Aorta (tissue), 5 donors: ENCODE measurements at places on chromosomes 16 and 17. TPM values are rescaled to one million over a fixed set of nuclear protein-coding genes. Genes with fewer than 3 reads are reported as not detected.

GRCh38 chr16:65621640-65622039 lies 499.8 kb upstream of the CDH11 start:
- no peaks in the 10 kb centered on the region for H3K4me1 ChIP-seq
- no peak overlapping the region for H3K4me3 ChIP-seq
- no peaks in the 10 kb centered on the region for H3K36me3 ChIP-seq
- no peak for DNase-seq

GRCh38 chr16:58119509-58119845 lies 9.7 kb downstream of the CFAP20 start:
- H3K4me3 ChIP-seq: no peak overlapping the region
- peaks cover 9% of the 10 kb centered on the region for H3K4me1 ChIP-seq
- no peaks in the 10 kb centered on the region for H3K36me3 ChIP-seq
- no peak for DNase-seq
- no peak overlapping the region for H3K27ac ChIP-seq

The CCR7 gene
- 0.84 TPM for total RNA-seq

DNA sequence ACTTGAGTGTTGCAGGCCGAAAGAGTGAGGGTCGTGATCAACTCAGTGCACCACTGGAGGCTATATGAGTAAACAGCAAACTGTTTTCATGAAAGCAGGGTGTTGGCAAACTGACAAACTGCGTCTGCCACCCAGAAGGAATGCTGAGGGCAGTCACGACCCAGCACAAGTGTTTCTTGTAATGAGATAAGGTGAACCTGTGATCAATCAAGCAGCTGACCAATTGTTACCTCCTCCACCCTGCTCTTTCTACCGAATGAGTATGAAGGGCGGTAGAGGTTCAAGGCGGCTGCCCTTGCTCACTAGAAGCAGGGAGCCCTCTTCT lies 5.5 kb upstream of the SRL start:
- no peak overlapping the region for H3K27ac ChIP-seq
- no peak for DNase-seq
- H3K4me1 ChIP-seq: no peaks in the 10 kb centered on the region
- no peaks in the 10 kb centered on the region for H3K36me3 ChIP-seq
- no peaks in the 10 kb centered on the region for H3K27me3 ChIP-seq
- no peak overlapping the region for H3K4me3 ChIP-seq

- no peak overlapping the region for H3K4me3 ChIP-seq
- H3K36me3 ChIP-seq: no peaks in the 10 kb centered on the region
- DNase-seq: no peak
- no peaks in the 10 kb centered on the region for H3K27me3 ChIP-seq
- H3K27ac ChIP-seq: no peak overlapping the region
Observed at GRCh38 chr16:27111486-27111885, 44.8 kb downstream of the C16orf82 start.

The RHBDF1 gene
- 91.0 TPM for total RNA-seq

GRCh38 chr16:81778231-81778630 lies 860 bp upstream of the PLCG2 start:
- no peaks in the 10 kb centered on the region for H3K4me1 ChIP-seq
- H3K36me3 ChIP-seq: no peaks in the 10 kb centered on the region
- no peaks in the 10 kb centered on the region for H3K27me3 ChIP-seq
- H3K27ac ChIP-seq: no peak overlapping the region
- DNase-seq: no peak

The IL17C gene
- not detected for total RNA-seq

DNA sequence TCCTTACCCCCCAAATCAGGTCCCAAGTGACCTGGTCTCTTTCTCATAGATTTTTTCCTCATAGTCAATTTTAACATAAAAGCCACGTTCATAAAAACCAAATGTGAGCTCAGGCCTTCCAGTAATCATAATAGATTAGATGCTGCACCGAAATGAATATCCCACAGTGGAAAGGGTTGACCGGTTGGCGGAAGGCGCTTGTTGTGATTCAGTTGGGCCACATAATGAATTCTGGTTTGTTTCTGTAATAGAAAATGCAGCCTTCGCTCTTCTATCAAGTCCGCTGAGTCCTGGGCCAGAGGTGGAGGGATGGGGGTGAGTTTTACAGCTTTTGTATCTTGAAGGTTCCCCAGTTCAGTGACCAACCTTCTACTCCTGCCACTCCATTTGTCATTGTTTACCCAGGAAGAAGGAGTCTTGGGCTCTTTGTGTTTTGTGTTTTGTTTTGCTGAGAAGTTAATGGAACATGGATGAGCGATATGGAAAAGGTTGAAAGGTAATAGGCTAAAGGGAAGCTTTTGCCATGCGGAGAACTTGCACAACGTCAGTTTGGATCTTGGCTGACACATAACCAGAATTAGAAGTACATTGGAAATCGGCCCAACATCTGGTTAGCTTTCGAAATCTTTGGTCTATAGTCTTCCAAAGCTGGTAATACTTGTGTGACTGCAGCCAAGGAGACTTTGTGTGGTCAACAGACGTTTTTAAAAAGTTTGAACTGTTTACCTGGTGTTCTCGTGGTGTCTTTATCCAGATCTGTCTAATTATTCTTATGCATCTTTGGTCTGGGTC lies 89.5 kb downstream of the CLEC16A start:
- H3K36me3 ChIP-seq: peaks cover 5% of the 10 kb centered on the region
- H3K27me3 ChIP-seq: no peaks in the 10 kb centered on the region
- H3K4me1 ChIP-seq: no peaks in the 10 kb centered on the region
- H3K27ac ChIP-seq: no peak overlapping the region

DNA sequence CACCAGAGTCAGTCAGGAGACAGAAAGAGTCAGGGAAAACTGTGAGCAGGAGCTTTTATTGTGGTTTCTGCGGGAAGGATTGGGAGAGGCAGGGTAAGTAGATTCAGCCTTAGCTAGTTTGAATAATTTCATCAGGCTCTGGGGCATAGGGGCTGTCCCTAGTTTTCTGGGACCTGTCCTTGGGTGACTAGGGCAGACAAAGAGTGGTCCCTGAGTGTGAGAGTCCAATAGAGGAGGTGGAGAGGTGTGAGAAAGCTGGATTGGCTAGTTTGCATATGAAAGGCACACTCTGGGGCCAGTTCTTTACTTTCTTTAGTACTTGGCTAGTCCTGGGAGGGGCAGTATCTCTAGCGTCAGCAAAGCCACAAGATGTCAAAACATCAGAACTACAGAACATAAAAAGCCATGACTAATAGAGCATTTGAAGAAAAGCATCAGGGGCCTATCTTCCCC lies 255.6 kb downstream of the HS3ST3A1 start:
- H3K27me3 ChIP-seq: no peaks in the 10 kb centered on the region
- H3K36me3 ChIP-seq: no peaks in the 10 kb centered on the region
- no peak overlapping the region for H3K27ac ChIP-seq
- DNase-seq: no peak
- no peaks in the 10 kb centered on the region for H3K4me1 ChIP-seq
- no peak overlapping the region for H3K4me3 ChIP-seq

The MMP15 gene
- 5.9 TPM for total RNA-seq

GRCh38 chr17:2289878-2290478 lies 13.6 kb downstream of the SMG6 start:
- peaks cover 4% of the 10 kb centered on the region for H3K36me3 ChIP-seq
- no peak overlapping the region for H3K27ac ChIP-seq
- no peak overlapping the region for H3K4me3 ChIP-seq
- DNase-seq: no peak

DNA sequence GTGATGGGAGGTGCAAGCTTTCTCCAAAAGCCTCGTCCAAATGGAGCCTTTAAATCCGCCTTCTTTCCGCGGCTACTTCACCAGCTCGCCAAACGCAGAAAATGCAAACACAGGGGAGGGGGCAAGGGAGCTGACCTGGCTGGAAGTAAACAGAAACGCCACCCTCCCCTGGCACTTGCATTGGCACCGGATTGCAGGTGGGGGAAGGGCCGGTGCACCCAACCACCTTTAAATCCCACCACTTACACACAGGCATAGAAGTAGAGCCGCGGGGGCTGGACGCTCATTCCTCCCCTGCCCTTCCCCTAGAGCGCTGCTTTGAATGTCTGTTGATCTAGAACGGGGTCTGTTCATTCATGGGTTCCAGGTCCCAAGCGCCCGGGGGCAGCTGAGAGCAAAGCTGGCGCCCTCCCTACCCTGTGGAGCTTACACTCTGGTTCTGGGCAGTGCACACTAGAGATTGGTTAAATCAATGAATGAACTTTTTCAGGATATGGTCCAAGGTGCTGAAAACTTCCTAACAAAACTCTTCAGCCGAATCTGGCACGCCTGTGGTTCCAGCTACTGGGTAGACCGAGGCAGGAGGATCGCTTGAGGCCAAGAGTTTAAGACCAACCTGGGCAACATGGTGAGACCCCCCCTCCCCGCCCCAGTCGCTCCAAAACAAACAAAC lies 920 bp upstream of the ZCCHC14 start:
- DNase-seq: no peak
- no peaks in the 10 kb centered on the region for H3K36me3 ChIP-seq

DNA sequence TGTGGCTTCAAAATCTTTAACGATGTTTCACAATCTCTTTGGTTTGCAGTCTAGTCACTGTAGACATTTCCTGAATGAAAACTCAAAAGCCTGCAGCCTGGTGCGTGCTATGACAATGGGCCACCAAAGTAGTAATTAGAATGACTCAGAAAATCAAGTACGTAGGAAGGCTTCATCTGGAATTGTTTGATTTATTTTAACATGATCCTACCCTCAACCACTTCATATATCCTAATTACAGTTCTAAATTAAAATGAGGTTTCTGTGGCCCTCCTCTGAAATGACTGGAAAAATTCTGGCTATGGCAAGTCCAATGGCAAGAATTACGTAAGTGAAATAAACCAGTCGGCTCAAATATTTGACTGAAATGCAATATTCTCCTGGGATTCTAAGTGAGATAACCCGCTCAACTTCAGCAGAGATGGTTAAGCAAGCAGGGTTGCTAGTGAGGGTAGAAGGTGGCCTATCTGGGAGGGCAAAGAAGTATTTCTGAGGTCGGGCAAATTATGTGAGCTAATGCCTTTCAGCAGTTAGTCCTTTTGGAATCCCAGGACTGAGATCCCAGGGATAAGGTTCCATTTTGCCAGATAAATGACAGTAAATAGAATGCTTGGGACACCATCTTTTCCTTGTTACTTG lies 145.6 kb upstream of the MYOCD start:
- no peaks in the 10 kb centered on the region for H3K4me1 ChIP-seq
- H3K27me3 ChIP-seq: no peaks in the 10 kb centered on the region
- H3K36me3 ChIP-seq: no peaks in the 10 kb centered on the region
- H3K4me3 ChIP-seq: no peak overlapping the region
- H3K27ac ChIP-seq: no peak overlapping the region

The ELMO3 gene
- total RNA-seq: 0.97 TPM

- DNase-seq: no peak
- no peaks in the 10 kb centered on the region for H3K27me3 ChIP-seq
- no peak overlapping the region for H3K4me3 ChIP-seq
- H3K27ac ChIP-seq: no peak overlapping the region
- no peaks in the 10 kb centered on the region for H3K4me1 ChIP-seq
Observed at GRCh38 chr17:78946131-78946530, 20.9 kb upstream of the TIMP2 start.

DNA sequence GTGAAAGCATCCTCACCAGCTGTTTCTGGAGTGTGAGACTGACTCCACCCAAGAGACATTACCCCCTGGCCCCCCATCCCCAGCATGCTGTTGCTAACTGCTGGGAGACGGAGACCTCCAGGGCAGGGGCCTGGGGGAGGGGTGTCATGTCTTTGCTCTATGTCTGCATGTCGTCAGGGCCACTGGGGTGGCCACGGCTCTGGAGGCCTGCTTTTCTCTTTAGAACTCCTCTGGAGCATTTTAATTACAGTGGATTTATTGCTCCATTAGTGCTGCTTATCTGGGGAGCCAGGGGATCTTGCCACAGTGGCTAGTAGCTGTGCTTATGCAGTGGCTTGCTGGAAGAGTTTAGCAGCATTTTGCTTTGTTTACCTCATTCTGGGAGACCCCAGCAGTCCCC lies 32.3 kb downstream of the CLEC16A start:
- H3K27ac ChIP-seq: no peak overlapping the region
- H3K4me1 ChIP-seq: no peaks in the 10 kb centered on the region
- no peak overlapping the region for H3K4me3 ChIP-seq
- H3K36me3 ChIP-seq: no peaks in the 10 kb centered on the region
- no peak for DNase-seq
- no peaks in the 10 kb centered on the region for H3K27me3 ChIP-seq

DNA sequence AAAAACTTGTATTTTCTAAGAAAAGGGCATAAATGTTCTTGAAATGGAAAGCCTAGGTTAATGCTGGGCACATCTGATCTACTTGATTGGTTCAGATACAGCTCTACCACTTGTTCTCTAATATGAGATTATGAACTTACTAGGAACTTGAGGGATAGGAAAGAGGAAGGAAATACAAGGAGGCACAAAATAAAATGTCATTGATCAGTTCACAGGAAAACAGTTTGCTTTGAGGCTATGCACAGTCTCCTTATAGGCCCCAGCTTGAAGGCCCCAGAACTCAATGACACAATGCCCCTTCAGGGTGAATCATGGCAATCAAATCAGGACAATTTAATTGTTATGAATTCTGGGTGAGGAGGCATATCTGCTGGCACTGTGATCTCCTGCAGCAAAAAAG lies 27.1 kb downstream of the NXPH3 start:
- H3K4me1 ChIP-seq: peaks cover 3% of the 10 kb centered on the region
- peaks cover 8% of the 10 kb centered on the region for H3K36me3 ChIP-seq
- H3K27me3 ChIP-seq: no peaks in the 10 kb centered on the region
- no peak overlapping the region for H3K4me3 ChIP-seq
- peak overlapping the region; percentile 57 for H3K27ac ChIP-seq

- no peak overlapping the region for H3K27ac ChIP-seq
- no peak for DNase-seq
Observed at GRCh38 chr17:61088556-61088955, 311.1 kb upstream of the TBX2 start.

The MT1G gene
- 49.1 TPM for total RNA-seq

The FA2H gene
- 0.54 TPM for total RNA-seq

DNA sequence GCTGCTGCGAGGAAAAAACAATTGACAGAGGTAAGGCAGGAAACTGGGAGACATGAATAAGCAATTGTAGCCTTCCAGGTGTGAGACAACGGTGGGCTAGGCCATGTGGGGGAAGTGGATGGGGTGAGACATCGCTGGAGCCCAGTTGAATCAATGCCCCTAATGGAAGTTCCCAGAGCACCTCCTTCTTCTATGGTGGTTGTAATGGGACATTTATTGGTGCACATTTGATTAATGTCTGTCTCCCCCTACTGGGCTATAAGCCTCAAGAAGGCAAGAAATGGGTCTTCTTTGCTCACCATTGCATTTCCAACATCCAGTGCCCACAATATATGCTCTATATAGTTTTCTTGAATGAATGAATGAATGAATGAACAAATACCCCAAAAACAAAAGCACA lies 22.7 kb upstream of the CD300E start:
- no peaks in the 10 kb centered on the region for H3K36me3 ChIP-seq
- no peaks in the 10 kb centered on the region for H3K27me3 ChIP-seq
- no peaks in the 10 kb centered on the region for H3K4me1 ChIP-seq
- H3K4me3 ChIP-seq: no peak overlapping the region

DNA sequence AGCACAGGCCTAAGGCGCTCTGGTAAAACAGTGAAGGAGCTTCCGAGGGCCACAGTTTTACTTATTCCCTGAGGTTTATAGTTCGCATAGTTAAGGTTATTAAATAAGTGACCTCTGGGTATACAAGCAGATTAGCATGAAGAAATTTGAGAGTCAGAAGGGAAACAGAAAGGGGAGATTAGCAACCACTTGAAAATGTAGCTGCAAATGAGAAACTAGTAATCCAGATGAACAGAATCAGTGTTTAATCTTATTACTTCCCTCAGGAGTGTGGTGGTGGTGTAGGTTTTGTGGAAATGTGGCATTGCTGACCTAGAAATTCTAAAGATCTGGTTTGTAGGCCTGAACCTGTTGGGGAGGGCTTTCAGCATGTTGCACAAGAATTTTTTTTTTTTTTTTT lies 130.4 kb downstream of the CCDC182 start:
- no peak for DNase-seq
- H3K4me3 ChIP-seq: no peak overlapping the region
- H3K36me3 ChIP-seq: no peaks in the 10 kb centered on the region
